ENCODE measurements at places on chromosomes 3 and 15. TPM values are rescaled to one million over a fixed set of nuclear protein-coding genes. Genes with fewer than 3 reads are reported as not detected.

SEMA6D gene
- 4.6 TPM for total RNA-seq

GOLGA6L10 gene
- total RNA-seq: 6.2 TPM

BLM gene
- total RNA-seq: 0.46 TPM

SYNPR gene
- 1.7 TPM for total RNA-seq

SAMMSON gene
- not detected for total RNA-seq

MYRIP gene
- 8.2 TPM for total RNA-seq

TMEM207 gene
- not detected for total RNA-seq

CKMT1A gene
- not detected for total RNA-seq

MB21D2 gene
- 7.7 TPM for total RNA-seq

IQCF2 gene
- not detected for total RNA-seq

RLBP1 gene
- total RNA-seq: not detected

CHD2 gene
- 71.0 TPM for total RNA-seq

KLF13 gene
- total RNA-seq: 20.2 TPM

TGM5 gene
- total RNA-seq: not detected

TYRO3 gene
- total RNA-seq: 6.5 TPM

TGM4 gene
- not detected for total RNA-seq

SHC4 gene
- total RNA-seq: not detected

DNA sequence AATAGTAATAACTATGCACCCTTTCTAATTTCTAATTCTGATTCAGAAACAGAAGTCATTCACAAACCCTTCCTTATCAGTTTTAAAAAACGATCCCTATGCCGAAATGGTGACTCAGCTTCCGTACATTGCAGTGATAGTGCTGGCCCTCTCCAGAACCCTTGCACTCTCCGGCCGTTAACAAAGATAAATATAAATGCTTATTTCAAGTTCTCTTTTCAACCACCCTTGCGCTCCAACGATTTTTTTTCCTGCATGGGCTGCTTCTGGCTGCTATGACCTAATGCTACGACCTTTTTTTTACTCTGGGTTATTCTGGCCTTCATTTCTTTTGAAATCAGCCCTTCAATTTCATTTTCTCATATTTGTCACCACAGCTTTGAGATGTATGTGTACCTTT lies 646.2 kb downstream of the NTRK3 start:
- DNase-seq: no peak

GRCh38 chr3:152964911-152965609 lies 130.1 kb downstream of the P2RY1 start:
- no peak for DNase-seq

GRCh38 chr15:87827131-87827530 lies 429.4 kb downstream of the NTRK3 start:
- no peak for DNase-seq

GRCh38 chr15:33852094-33852493 lies 116.2 kb upstream of the CHRM5 start:
- no peak for DNase-seq

GRCh38 chr3:61560517-61561373 lies 626 bp upstream of the PTPRG start:
- peak; percentile 84 for DNase-seq

- DNase-seq: no peak
These were observed 34.1 kb downstream of the MB21D2 start for GRCh38 chr3:192883512-192883911.

DNA sequence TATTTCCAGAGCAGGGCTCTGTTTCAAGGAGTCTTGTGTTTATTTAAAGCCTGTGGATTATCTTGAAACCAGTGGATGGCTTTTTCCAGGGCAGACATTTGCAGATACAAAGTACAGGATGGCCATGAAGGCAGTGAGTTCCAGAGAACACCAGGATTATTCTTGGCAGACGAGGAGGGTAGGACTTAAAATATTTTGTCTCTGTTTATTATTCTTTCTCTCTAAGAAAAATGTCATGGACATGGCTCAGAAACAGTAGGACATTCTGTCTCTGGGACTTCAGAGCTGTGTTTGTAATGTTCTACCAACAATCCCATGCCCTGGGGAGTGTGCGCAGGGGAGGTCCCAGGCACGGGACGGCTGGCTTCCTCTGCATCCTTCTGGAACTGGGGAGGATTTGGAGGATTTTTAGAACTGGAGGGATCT lies 125.9 kb downstream of the ATP10A start:
- DNase-seq: no peak

DNA sequence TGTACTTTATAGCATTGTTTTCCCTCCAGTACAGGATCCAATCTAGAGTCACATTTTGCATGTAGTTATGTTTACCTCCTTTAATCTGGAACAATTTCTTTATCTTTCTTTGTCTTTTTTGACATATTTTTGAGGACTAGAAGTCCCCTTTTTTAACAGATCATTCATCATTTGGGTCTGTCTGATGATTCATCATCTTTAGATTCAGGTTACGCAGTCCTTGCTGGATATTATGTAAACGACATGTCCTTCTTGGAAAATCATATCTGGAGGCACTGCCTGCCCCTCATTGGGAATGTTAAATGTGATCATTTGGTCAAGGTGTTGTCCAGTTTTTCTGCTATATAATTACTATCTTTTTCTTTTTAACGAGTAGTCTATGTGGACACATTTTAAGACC lies 18.3 kb downstream of the TGM4 start:
- DNase-seq: no peak

GRCh38 chr3:126858401-126858800 lies 124.5 kb upstream of the PLXNA1 start:
- DNase-seq: no peak

- no peak for DNase-seq
These were observed 162.6 kb downstream of the KLF13 start for GRCh38 chr15:31489281-31489680.

GRCh38 chr3:107662124-107662507 lies 139.4 kb downstream of the BBX start:
- DNase-seq: peak; percentile 60

DNA sequence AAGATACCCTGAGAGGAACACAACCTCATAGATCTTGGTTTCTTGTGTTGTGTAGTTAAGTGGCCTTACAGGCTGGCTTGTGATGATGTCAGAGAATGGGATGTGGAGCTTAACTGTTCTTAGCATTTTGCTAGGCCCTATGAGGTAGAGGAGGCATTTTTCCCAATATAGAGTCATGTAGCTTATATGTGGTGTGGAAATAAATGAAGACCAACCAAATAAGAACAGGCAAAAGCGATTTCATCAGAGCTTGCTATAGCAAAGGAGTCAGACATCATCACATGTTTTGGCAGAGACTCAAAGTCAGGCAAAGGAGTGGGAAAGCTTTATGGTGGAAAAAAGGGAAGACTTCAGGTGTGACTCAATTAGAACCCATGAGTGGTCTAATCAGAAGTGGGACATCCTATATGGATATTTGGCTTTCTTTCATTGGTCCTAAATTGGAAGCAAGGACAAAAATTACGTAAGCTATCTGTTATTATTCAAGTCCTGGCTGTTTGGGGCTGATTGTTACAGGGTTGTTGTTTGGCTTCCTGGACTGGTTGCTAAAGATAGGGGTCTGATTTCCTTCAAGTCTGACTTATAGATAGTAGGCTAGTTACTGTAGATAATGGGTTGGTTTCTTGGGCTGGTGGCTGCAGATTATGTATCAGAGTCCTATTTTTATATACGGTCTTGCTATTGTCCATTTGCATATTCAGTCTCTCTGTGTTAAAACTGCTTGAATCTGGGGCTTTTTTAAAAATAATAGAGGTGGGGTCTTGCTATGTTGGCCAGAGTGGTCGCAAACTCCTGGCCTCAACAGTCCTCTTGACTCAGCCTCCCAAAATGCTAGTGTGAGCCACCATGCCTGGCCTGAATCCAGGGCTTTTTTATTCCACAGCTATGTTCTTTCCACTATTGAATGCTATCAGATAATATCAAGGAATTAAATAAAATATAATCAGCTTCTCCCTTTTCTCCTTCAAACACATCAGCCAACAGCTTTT lies 30.3 kb upstream of the SETD2 start:
- no peak for DNase-seq

GRCh38 chr3:45123030-45123429 lies 23.1 kb downstream of the CDCP1 start:
- peak; percentile 73 for DNase-seq

GRCh38 chr15:85890620-85890980 lies 95.9 kb upstream of the KLHL25 start:
- no peak for DNase-seq

- DNase-seq: no peak
These were observed 261.9 kb upstream of the ICE2 start for GRCh38 chr15:60740787-60741354.

GRCh38 chr15:72198356-72199204 lies 993 bp upstream of the GRAMD2A start:
- DNase-seq: no peak

- DNase-seq: no peak
These were observed 97.3 kb downstream of the DAPK2 start for GRCh38 chr15:63948971-63949370.

- no peak for DNase-seq
These were observed 193.9 kb downstream of the NLGN1 start for GRCh38 chr3:173591401-173591800.

GRCh38 chr3:16960125-16960524 lies 75.4 kb downstream of the PLCL2 start:
- DNase-seq: no peak

- DNase-seq: no peak
These were observed 39.5 kb downstream of the MECOM start for GRCh38 chr3:169623971-169624370.

All from uterus (tissue), 4 donors.